ENCODE measurements at places on chromosomes 12 and 14.

GRCh38 chr12:32398181-32398580 lies 1.2 kb upstream of the FGD4 start:
- DNase-seq = no peak

DNA sequence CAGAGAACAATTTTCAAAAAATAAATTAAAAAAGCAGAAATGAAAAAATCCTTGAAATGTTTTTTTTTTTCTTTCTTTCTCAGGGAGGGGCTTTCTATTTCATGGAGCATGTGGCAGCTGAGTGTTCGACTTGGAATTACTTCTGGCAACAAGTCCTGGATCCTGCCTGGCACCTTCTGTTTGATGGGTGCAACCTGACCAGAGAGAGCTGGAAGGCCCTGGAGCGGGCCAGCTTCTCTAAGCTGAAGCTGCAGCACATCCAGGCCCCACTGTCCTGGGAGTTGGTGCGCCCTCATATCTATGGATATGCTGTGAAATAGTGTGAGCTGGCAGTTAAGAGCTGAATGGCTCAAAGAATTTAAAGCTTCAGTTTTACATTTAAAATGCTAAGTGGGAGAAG lies 22.5 kb upstream of the HIGD1C start:
- no peak for DNase-seq

GRCh38 chr12:90945070-90945649 lies 9.8 kb downstream of the CCER1 start:
- no peak for DNase-seq

- no peak for DNase-seq
These were observed 85.9 kb upstream of the NCOR2 start for GRCh38 chr12:124653169-124653931.

DNA sequence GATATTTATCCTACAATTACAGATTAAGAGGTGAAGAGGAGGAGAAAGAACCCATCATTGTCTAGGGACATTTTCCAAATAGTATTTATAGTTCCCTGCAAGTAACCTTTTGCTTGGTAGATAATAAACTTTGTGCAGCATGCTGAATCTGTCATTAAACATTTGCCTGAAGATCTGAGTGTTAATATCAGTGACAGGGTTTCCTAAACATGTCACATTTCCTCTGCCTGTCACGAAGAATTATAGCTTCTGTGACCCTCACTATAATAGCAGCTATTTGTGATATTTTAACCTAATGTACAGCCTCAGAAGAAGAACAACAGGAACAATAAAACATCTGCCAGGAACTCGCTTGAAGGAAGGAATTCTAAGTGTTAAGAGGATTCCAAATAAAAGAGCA lies 350.3 kb downstream of the GXYLT1 start:
- DNase-seq = no peak

DNA sequence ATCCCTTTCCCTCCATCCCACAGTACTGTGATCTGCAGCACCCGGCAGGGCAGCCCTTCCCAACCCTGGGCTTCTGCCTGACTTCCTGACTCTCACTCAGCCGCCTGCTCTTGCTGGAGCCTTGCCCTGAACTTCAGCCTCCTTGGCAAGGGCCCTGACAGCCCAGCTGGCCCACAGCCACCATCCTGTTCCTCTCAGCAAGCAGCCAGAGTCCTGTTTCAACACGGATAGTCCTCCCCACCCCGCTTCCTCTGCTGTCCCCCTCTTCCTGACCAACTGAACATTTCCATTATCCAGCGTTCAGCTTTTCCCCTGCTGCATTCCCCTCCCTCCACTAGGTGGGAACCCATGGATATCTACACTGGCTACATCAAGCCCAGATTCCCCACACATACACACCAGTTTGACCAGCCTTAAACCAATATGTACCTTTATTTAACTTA lies 74.0 kb upstream of the MDM1 start:
- DNase-seq = no peak
